ENCODE measurements at places on chromosomes 11 and 22.

DNA sequence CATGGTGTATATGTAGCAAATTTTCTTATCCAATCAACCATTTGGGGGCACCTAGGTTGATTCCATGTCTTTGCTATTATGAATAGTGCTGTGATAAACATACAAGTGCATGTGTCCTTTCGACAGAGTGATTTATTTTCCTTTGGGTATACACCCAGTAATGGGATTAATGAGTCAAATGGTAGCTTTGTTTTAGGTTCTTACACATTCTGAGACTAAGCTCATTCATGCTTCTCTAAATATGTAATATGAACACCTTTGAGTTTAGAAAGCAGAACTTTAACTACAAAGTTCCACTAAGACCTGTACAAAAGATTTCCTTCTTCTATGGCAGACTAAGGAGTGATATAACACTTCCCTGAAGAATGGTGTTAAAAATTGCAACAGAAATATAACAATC is 627.0 kb downstream of the KCNA4 start:
- DNase-seq = no peak

DNA sequence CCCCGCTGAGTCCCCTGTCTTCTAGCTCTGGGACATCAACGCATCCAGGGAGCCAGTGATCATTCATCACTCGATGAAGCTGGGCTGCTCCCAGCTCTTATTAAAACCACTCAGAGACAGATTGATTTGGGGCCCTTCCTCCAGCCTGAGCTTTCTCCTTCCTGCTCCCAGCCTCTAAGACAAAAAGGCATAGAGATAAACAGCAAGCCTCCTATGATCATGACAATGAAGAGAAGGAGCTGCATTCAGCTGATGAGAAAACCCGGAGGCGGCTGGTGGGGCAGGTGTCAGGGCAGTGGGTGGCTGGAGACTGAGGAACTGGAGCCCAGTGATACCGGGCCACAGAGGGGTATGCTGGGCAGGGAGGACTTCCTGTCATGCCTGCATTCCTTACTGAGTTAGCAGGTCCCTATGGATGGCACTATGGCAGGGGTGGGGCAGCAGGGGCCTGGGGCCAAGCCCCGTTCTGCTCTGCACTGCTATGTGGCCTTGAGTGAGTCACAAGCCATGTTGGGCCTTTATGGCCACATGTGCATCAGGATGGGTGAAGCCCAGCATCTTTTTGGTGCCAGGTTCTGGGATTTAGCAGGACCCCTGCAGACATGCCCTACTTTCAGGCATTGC is 20.2 kb downstream of the PVALB start:
- DNase-seq = no peak

DNA sequence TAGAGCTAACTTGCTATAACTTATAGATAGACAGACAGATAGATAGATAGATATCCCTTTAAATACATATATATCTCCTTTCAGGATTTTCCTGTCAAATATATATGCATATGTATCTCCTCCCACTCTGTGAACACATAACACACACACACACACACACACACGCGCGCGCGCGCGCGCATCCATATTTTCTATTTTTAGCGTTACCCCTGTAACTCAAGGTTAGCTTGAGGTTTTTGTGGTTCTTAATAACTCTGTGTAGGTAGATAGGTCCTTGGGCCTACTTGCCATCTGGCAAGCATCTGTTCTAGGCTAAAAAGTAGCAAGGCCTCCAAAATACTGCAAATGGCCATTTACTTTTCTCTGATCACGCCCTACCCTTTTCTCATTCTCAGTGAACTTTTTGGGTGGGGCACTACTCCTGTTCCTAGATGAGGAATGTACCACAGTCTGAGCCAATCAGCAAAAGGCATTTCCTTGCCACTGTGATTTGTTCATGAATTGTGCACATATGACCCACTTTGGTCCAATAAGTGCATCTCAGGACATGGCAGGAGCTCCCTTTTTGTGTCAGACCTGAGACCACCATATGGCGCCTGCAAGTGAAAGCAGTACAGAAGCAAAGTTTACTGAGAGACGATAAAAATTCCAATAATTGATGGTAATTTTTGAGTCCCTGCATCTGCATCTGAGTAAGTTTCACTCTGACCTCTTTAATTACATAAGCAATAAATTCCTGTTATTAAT is 740.5 kb upstream of the API5 start:
- no peak for DNase-seq

- no peak for DNase-seq
Measured at GRCh38 chr11:60711276-60711675, 11.9 kb downstream of the MS4A8 start.

All from GM19239 (cell line).